Choroid plexus epithelial cell (primary cell): ENCODE measurements at places on chromosomes 4 and X.

DNA sequence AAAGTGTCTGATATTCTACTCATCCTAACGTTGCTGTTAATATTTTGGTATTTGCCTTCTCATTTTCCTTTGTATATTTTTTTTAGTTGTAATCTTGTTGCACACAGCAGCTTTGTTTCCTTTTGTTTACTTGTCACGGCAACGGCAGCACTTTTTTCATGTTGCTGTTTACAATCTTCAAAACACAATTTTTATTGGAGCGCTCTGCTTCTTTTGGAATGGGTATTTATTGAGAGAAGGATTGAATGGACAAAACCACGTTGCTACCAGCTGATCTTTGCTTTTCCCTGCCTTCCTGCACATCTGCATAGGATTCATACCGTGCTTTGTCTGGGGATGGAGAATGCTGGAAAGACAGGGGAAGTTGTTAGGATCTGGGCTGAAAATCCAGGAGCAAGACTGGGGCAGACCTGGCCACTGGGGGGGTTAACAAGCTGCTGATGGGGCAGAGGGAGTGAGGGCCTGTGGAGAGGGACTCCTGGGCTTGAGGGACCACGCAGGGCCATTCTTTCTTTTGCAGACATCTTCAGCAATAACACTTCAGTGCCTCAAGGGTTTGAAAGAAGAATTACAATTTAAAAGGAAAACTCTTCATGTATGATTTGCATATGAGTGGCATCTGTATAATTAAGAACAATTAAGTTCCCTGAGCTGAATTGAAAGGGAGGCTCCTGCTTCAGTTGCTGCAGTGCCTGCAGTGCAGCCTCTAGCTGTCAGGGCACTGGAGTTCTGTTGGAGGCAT is 69.8 kb downstream of the TMEM131L start:
- no peak for DNase-seq

DNA sequence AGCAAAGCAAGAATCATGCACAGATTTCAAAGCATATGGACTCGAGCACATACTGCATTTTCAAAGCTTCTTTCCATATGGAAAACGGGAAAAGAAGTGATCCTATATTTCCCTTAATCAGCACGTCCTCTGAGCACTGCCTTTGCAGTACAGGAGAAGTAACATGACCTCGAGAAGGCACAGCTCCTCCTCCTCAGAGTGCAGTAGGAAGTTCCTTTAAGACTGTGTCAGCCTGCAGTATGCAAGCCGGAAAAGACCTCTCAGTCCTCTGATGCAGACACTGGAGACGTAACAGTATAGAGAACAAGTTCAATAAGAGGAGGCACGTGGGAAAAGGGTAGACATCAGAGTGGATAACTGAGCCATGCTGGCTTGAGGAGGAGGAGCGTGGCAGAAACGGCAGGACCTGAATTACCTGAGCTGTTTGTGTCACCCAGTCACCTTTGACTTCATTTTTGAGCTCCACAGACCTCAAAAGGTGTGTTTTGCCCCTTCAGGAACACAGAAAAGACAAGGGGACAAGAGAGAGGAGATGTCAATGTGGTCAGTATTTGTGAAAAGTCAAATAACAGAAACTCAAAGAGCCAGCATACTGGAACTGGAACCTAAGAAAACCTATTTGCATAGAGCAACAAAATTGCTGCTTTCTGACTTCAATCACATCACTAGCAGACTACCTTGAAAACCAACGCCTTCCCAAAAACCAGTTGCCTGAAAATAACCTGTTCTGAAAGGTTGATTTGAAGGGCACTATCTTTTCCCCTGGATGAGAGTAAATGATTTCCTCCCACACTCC is 20.8 kb downstream of the IRF2 start:
- peak; percentile 94 for DNase-seq

DNA sequence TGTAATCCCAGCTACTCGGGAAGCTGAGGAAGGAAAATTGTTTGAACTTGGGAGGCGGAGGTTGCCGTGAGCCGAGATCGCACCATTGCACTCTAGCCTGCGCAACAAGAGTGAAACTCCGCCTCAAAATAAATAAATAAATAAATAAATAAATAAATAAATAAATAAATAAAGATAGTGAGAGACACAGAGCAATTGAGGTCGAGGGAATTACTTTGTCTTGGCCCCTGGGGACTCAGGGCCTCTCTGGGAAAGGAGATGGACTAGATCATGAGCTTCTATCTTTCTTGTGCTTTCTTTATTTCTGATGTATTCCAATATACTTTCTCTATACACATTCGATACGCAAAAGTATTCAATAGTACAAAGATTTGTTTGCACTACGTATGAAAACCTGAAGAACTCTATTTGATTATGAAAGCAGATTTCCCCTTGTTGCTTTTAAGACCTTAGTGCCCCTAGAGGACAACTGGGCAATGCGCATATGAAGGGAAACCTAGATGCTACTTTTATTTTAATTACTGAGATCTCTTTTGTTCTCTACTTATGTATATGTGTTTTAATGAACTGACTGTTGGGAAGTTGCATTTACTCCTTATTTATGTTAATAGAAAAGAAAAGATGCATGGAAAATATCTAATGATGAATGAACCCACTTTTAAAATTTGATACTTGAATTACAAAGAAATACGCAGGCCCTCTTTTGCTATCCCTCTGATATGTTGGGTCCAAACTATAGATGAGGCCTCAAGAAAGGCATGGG is 12.8 kb upstream of the ELOVL6 start:
- peak; percentile 77 for DNase-seq

DNA sequence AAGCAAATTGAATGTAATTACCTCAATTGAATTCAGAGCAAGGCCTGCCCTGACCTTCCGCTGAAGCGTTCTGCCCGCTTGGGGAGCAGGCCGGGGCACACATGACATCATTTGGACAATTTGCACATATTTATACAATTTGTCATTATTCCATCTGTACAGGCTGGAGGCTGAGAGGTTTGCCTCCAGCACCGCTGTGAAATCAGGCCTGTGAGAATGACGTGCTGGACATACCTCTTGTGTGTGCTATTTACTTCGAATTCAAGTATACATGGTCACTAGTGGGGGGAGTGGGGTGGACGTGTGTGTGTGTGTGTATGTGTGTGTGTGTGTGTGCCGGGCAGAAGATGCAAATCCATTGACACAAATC is 285.6 kb downstream of the SHOX start:
- peak; percentile 1 for DNase-seq

DNA sequence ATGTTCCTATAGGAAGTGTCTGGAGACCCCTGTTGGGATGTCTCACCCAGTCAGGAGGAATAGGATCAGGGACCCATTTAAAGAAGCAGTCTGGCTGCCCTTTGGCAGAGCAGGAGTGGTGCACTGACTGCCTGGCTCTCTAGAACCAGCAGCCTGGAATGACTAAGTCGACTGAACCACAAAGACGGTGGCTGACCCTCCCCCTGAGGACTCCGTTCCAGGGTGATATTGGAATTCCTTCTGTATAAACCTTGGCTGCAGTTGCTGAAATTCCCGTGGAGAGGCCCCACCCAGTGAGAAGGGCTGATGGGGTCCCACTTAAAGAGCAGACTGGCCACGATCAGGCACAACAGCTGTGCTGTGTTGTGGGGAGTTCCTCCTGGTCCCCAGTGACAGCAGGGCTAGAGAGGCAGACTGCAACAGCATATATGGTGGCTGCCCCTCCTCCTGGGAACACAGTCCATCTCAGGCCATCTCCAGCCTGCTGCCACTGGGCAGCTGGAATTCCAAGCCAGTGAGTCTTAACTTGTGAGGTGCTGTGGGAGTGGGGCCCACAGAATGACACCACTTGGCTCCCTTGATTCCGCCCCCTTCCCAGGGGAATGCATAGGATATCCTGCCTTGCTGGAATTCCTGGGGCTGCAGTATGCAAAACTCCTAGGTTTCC is 41.8 kb upstream of the RLIM start:
- DNase-seq = no peak

GRCh38 chr4:15744016-15744545 is 34.0 kb upstream of the CD38 start:
- no peak for DNase-seq

- DNase-seq = no peak
Observed at GRCh38 chrX:8237718-8238117, 66.7 kb upstream of the VCX2 start.

DNA sequence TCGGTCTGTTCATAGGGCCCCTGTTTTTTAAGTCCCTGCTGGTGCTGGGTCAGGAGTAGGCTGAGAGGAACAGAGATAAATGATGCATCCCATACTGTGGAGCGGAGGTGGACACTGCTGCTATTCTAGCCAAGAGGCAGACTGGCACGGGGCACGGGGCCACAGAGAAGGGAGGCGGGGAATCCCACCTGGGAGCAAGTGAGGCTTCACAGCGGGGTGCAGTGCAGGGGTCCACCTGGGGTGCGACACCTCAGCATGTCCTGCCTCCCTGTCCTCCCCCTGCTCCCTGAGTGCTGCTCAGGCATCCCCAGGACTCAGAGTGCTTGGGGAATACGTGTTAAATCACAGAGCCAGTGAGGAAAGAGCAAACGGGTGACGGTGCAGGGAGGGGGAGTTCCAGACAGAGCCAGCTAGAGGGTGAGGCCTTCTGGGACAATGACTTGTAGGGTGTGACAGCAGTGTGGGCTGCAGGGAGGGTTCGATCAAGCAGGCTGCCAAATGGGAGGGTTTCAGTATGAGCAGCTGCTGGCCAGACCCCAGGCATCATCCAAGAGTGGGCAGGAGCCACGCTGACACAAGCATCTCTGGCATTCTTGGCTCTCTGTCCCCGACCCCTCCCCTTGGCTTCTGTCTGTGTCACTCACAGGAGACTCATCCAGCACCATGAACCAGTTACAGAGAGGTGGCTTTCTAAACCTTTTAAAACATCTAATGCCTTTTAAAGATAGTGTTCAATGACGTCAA is 13.7 kb upstream of the HTRA3 start:
- no peak for DNase-seq

DNA sequence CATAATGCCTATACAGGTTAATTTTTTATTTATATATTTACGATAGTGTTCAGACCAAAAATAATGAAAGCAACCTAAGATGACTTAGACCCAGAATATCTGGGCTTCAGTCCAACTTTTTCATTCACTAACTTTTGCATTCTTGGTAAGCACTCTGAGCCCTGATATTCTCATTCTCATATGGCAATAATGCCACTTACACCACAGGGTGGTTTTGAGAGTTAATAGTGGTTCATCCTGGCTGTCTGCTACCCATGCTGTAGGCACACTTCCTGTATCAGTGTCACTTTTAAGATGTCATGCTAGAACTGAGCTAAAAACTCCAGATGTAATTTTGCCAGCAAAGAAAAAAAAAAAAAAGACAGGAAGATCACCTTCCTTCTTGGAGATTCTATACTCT is 508.7 kb upstream of the FMR1 start:
- no peak for DNase-seq

GRCh38 chrX:142663330-142664095 is 362.2 kb upstream of the SPANXN4 start:
- no peak for DNase-seq

GRCh38 chr4:186079694-186080093 is 10.7 kb downstream of the TLR3 start:
- DNase-seq = no peak

- DNase-seq = no peak
Observed at GRCh38 chr4:14308229-14308651, 680.7 kb upstream of the BOD1L1 start.

- no peak for DNase-seq
Observed at GRCh38 chr4:52711272-52711671, 40.0 kb downstream of the ERVMER34-1 start.

GRCh38 chr4:138177278-138177968 is 64.7 kb downstream of the SLC7A11 start:
- DNase-seq = no peak
